ENCODE measurements at places on chromosomes 4 and X. TPM values are rescaled to one million over a fixed set of nuclear protein-coding genes. Genes with fewer than 3 reads are reported as not detected.

TMPRSS11B gene
- total RNA-seq = not detected

UGT2B15 gene
- total RNA-seq = not detected

YY2 gene
- 2.6 TPM for total RNA-seq

CXCL11 gene
- not detected for total RNA-seq

POF1B gene
- total RNA-seq = 1.2 TPM

FAM9B gene
- total RNA-seq = not detected

DNA sequence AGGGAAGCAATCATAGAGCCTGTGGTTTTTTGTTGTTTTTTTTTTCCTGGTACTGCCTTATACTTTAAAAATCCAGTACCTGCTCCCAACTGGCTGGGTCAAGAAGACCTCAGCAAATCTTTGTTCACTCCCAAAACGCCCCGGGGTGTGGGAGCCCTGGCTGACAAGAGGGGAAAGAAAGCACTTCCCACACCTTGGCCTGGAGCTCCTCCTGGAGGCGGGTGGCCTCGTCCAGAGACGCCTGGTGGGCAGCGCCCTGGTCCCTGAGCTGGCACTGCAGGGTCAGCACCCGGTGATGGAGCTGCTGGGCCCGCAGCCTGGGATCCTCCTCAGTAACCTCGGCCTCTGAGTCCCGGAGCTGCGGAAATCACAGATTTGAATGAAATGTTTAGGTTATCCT lies 38.2 kb downstream of the C4orf50 start:
- DNase-seq = no peak

DNA sequence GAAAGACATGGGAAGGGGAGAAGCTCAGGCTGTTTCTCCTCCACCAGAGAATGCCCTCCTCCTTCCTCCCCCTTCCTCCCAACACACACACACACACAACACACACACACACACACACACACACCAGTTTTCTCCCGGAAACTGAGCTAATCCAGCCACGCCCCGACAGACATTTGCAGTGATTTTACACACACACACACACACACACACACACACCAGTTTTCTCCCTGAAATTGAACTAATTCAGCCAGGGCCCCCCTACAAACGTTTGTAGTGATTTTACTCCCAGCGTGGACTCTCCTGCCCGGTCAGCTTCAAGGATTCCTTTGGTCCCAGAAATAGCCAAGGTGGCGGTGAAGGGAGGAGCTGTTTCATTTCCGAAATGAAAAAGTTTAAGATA lies 32.9 kb upstream of the STX18 start:
- peak; percentile 47 for DNase-seq

- DNase-seq = no peak
These were observed 154.2 kb upstream of the HAND2 start for GRCh38 chr4:173684223-173684622.

GRCh38 chr4:59960143-59960542 lies 1240.0 kb upstream of the ADGRL3 start:
- no peak for DNase-seq

- no peak for DNase-seq
These were observed 281.8 kb downstream of the RAPGEF2 start for GRCh38 chr4:159384632-159385031.

- DNase-seq = no peak
These were observed 84.1 kb downstream of the TMEM164 start for GRCh38 chrX:110086916-110087484.

DNA sequence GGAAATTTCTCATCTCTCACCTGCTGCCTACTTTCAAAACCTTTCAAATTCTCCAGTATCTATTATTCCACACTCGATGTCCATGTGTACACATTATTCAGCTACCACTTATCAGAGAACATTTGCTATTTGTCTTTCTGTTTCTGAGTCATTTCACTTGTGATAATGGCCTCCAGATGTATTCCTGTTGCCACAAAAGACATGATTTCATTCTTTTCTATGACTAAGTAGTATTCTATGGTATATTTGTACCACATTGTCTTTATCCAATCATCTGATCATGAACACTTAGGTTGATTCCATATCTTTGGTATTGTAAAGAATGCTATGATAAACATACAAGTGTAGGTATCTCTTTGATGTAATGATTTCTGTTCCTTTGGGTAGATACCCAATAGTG lies 310.1 kb upstream of the SPOCK3 start:
- DNase-seq = no peak

- DNase-seq = no peak
These were observed 597.1 kb upstream of the CT83 start for GRCh38 chrX:117059848-117060247.

- DNase-seq = no peak
These were observed 1047.4 kb upstream of the PABPC4L start for GRCh38 chr4:135249024-135249423.

DNA sequence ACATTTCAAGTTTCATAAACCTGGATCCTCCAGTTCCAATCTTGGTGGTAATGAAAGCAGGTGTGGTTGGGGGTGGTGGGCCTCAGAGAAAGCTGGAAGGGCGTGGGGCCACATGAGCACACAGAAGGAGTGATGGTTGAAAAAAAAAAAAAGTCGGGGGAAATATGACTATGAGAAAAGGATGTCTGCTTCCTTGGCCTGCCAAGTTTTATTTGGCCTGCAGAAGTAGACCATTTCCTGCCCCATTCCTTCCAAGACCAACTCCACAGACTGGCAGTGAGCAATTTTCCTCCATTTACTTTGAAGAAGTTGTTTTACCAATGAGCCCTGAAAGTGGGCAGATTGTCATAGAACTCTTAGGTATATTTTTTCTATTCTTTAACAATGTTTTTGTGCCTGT lies 43.3 kb downstream of the LNX1 start:
- DNase-seq = no peak

DNA sequence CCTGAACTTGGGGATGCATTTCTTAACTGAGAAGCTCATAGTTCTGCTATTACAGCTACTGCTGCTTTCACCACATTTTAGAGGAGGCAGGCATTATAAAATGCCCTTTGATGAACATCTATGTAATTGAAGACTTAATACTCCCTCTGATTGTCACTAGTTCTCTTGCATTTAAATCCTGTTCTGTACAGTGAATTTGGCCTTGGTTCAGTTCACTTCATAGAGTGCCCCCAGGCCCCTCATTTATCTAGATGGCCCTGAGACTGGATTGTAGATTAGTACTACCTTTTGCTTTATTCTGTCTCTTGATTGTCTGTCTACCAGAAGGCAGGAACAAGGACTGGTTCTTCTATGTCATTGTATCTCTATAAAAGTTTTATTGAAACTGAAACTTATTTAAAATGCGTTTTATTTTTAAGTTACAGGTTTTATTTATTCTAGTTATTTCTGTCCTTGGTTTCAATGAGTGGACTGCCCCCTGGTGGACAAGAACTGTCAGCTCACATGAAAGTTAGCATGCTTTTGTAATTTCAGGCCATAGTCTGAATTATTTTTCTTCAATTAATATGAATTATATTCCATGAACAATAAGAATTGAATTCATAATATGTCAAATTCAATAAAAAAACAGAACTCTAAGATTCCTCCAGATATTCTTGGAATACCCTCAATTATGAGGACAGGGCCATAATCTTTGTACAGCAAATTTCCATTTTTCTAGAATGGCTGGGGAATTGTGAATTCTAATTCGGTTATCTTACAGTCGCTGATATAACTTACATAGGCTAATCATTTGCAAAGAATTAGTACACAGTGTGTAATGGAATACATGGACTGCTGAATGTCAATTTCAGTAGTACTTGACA lies 47.2 kb upstream of the TMEM33 start:
- peak; percentile 56 for DNase-seq

- no peak for DNase-seq
These were observed 247.8 kb upstream of the FAM47A start for GRCh38 chrX:34379891-34380290.

GRCh38 chr4:153156263-153156662 lies 48.0 kb upstream of the TRIM2 start:
- peak; percentile 34 for DNase-seq

GRCh38 chrX:77070202-77070918 lies 376.8 kb upstream of the FGF16 start:
- DNase-seq = peak; percentile 3

GRCh38 chr4:99649778-99650177 lies 7.8 kb downstream of the C4orf54 start:
- no peak for DNase-seq

- no peak for DNase-seq
These were observed 21.6 kb upstream of the FGG start for GRCh38 chr4:154634058-154634457.

- DNase-seq = no peak
These were observed 4.5 kb downstream of the VEGFC start for GRCh38 chr4:176788248-176788647.

- DNase-seq = no peak
These were observed 53.4 kb downstream of the PALLD start for GRCh38 chr4:168550064-168550766.

Measured in B cell (primary cell).